Activated CD4-positive, alpha-beta T cell treated with anti-CD3 and anti-CD28 coated beads for 24 hours (primary cell): ENCODE measurements at places on chromosomes 6 and 20.

DNA sequence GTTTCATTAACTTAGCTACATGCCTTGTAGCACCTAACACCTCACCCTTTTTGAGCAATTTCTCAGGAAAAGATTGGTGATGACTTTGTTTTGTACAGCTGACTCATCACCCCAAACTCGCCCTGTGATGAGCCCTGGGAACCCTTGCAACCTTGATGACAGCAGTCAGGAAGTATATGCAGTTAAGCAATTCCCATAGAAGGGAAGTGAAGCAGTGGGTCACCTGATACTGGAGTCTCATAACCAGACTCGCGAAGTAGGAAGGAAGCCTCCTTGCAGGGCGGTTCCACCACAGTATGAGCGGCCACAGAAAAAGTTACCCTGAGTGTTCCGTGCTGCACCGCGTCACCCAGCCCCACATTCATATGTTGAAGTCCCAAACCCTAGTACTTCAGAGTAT lies 82.0 kb upstream of the EDN1 start:
- no peak for DNase-seq

DNA sequence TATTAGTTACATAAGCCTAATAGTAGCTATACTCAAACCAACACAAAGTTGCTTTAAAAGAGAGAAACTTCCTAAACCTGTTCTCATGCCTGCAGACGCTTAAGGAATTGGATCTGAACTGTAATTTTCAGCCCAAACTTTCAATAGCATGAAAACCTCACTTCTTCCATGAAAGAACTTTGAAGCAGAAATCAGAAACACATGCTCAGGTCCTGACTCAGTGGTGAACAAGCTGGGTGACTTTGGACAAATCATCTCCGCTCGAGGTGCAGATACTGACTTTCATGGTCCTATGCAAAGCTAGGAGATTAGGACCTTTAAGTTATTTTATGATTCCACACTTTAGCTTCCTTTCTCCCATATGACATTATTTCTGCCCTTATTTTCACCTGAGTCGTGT lies 36.5 kb downstream of the NOX3 start:
- DNase-seq = no peak

GRCh38 chr6:73884540-73884939 lies 188.5 kb downstream of the CD109 start:
- DNase-seq = no peak

GRCh38 chr6:22825210-22825609 lies 255.8 kb downstream of the HDGFL1 start:
- no peak for DNase-seq

DNA sequence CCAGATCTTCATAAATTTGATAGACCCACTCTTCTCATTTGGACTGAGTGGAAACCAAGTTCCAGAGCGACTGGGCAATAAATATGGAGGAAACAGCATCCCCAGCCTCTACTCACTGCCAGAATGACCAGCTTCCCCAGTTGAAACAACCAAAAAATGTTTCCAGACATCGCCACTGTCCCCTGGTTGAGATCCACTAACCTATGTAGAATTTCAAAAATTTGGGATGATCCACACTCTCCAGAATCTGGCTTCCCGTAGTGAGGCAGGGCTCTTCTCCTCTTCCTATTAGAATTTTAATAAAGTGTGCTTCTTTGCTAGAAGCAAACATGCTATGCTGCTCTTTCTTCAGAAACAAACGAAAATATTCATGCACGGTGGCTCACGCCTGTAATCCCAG lies 287.0 kb upstream of the SUPT3H start:
- no peak for DNase-seq

- no peak for DNase-seq
Measured at GRCh38 chr20:792248-792647, 23.9 kb upstream of the SLC52A3 start.

DNA sequence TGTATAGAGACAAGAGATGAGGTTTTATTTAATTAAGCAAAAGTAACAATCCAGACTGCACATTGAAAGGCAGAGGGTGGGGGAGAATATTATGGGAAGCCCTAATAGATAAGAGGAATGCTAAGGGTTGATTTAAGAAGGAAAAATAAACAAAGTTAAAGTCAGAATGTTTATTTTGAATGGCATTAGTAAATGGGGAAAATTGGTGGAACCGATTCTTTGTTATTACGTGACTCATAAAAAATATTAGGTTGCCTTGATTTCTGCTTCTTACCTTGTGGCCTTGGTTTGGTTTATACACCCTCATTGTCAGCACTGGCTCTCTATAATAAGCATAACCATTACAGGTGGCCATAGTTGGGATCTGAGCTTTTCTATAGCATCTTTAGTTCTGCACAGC lies 674.8 kb upstream of the CITED2 start:
- no peak for DNase-seq

GRCh38 chr6:158411998-158412397 lies 99.7 kb downstream of the TULP4 start:
- no peak for DNase-seq

DNA sequence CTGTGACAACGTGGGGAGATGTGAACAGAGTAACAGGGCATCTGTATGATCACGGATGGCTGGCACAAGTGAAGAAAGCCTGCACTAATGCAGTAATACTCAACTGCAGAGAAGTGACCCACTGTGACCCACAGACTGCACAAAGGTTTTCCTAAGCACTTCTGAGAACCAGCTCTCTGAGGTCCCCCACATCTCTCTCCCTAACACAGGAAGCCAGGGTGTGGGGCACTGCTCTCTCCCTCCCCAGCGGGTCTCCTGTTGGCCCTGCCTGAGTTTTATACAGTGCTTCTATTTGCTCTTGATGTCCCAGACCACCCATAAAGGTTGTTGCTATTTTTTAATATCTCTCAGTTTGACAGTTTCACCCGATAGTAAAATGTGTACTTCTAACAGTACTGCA lies 11.3 kb downstream of the APMAP start:
- no peak for DNase-seq
